ENCODE measurements at places on chromosomes 13 and 19. TPM values are rescaled to one million over a fixed set of nuclear protein-coding genes. Genes with fewer than 3 reads are reported as not detected.

Gene TMEM238
- total RNA-seq: not detected

Gene C19orf12
- total RNA-seq: 35.3 TPM

Gene SERP2
- not detected for total RNA-seq

Gene SWSAP1
- total RNA-seq: 0.38 TPM

Gene FUT3
- total RNA-seq: not detected

Gene LPAR2
- total RNA-seq: 0.24 TPM

Gene SRRM5
- not detected for total RNA-seq

Gene CYP4F12
- not detected for total RNA-seq

Gene TMEM221
- not detected for total RNA-seq

Gene ICAM5
- 0.79 TPM for total RNA-seq

Gene VSTM1
- total RNA-seq: not detected

Gene RAB3D
- total RNA-seq: 1.4 TPM

Gene SULT2A1
- not detected for total RNA-seq

Gene SPACA4
- total RNA-seq: not detected

Gene NCLN
- 143 TPM for total RNA-seq

Gene STARD13
- 7.8 TPM for total RNA-seq

DNA sequence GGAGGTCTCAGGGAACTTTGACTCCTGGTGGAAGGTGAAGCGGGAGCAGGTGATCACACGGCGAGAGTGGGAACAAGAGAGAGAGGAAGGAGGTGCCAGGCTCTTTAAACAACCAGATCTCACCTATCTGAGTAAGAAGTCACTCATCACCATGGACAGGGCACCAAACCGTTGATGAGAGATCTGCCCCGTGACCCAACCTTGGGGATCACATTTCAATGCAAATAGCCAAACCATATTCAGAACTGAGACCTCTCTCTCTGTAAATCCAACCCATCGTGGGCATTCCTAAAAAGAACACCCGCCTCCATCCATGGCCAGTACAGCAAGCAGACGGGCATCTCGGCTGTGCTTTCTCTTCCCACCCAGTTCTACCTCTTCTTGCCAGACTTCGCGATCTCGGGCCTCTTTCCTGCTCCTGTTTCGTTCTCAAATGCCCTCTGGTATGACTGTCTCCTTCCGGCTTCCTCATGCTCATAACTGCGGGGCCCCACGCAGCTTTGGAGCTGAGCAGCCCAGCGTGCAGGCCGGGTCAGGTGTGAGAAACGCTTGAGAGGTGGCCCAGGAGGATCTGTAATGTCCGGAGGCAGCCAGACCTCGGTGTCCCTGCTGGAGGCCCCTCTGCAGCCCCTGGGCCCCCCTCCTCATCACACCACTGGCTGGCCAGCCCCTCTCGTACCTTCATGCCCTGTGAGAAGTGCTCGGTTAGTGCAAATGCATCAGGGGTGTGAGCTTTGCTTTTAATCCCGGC, 97.0 kb upstream of the GPR183 start:
- DNase-seq: no peak

DNA sequence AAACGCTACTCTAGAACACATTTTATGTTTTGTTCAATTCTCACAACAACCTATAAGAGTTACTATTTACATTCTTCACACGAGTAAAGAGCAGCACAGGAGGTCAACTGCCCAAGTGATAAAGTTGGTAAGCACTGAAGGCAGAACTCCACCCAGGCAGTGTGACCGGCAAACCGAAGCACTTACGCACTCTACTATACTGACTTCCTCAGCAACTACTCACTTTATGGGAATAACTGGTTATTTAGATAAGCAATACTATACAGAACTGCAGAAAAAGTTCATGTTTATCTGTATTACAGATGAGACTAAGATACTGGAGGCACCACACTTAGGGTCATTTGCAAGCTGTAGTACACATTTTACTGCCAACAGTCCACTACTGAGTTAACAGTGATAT, 28.8 kb downstream of the FOXO1 start:
- no peak for DNase-seq

- no peak for DNase-seq
Measured at GRCh38 chr13:105327581-105328126, 1207.8 kb downstream of the EFNB2 start.

- DNase-seq: no peak
Measured at GRCh38 chr13:65555962-65556361, 1674.2 kb downstream of the PCDH9 start.

DNA sequence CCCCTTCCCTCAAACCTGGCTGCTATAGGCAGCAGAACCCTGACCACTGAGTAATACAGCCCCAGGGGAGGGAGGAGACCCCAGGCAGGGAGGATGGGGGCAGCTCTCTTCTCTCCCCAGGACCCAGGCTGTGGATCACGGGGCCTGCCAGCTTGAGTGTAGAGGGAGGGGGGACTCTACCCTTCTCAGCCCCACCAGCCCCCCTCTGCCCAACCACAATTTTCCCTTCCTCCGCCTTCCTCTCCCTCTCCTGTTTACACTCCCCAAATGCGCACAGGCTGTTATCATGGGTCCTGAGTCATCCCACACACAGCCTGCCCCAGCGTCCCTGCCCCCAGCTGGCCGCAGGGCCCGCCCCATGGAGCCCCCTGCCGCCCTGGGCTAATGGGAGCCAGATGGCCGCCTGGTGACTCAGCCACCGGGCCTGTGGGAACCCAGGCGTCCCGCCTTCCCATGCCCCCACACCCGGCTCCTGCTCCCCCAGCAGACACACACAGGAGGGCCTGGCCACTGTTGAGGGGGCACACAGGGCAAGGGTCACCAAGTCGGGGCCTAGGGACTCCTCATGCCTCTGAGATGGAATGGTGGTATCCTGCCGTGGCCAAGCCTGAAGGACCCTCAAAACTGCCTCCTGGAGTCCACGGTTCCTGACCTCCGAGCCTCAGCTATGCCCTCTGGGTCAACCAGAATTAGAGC, 13.6 kb downstream of the CCDC97 start:
- DNase-seq: peak; percentile 96

GRCh38 chr19:10289836-10290356, at the start of gene ICAM5:
Gene ICAM5 (plus strand): TSS chr19:10289952. CDS start chr19:10290044, 92 bp downstream.
- no peak for DNase-seq

GRCh38 chr13:59343132-59343531, 820.6 kb downstream of the DIAPH3 start:
- no peak for DNase-seq

- DNase-seq: peak; percentile 42
Measured at GRCh38 chr13:107209824-107210722, 642.1 kb upstream of the ARGLU1 start.

GRCh38 chr19:2615782-2616181, 86.7 kb downstream of the GNG7 start:
- DNase-seq: no peak

GRCh38 chr13:100106005-100106404, 17.1 kb downstream of the PCCA start:
- DNase-seq: no peak

DNA sequence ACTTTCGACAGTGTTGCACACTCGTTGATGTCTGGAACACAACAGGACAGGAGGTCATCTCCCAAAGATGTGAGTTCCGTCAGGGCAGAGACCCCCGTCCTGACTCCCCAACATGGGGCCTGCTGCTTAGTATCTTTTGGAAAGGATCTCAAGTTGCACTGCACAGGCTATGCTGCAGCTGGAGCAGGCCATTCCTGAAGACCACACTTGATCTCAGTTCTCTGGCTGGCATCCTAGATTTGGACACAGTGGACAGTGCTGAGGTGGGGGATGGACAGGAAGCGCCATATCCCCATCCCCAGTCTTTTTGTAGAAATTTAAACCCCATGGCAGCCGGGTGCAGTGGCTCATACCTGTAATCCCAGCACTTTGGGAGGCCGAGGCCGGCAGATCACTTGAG, 5.9 kb downstream of the ADGRE2 start:
- DNase-seq: peak; percentile 10

DNA sequence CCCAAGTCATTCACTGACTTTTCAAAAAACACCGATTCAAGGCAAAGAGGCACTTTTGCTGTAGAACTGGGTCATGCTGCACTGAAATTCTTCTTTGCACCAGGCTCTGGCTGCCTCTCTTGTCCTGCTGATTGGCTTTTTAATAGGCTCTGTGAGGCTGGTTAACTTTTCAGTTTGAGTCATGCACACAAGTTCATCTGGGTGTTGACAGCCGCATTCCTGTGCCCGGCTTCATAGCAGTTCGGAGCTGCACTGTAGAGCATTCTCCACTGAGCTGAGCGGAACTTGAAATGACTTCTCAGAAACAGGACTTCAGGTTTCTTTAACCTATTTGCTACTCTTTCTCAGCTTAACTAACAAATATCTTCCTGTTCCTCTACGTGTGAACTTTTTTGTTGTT, 978.3 kb downstream of the UQCRFS1 start:
- no peak for DNase-seq

- DNase-seq: no peak
Measured at GRCh38 chr19:18306209-18306887, 16.5 kb downstream of the LSM4 start.

GRCh38 chr13:39967199-39967959, 311.9 kb downstream of the COG6 start:
- no peak for DNase-seq

DNA sequence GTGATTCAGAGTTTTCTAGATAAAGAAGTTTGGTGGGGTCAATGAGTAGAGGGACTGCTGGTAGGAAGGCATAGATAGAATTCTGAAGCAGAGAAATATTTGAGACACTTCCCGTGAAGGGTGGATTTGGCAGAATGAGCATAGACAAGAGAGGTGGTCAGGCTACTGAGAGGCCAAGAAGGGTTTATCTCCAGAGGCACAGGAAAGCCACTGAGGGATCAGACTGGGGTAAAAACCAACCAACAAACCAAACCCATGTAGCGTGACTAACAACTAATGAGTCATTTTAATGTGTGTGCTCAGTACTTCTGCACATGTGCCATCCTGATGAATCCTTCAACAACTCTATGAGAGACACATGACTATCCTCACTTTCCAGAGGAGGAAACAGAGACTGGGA, 60.0 kb upstream of the SERP2 start:
- peak; percentile 74 for DNase-seq

DNA sequence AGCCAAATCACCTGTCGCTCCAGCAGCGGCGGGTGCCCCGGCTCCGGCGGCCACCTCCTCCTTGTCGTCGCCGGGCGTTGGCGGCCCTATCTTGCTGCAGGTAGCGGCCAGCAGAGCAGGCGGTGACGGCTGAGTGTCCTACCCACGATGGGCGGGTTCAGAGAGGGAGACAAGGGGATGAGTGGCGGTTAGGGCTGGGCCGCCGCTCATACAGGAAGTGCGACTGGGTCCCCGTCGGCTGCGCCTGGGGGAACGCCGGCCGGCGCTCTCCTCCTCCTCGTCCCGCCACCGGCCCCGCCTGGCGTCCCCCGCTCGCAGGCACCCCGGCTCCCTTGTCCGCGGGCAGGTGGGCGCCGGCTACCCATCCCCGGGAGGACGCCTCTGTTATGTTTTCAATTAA, 1692.0 kb downstream of the SLITRK5 start:
- no peak for DNase-seq

GRCh38 chr19:6811906-6812305, 39.4 kb downstream of the VAV1 start:
- no peak for DNase-seq

DNA sequence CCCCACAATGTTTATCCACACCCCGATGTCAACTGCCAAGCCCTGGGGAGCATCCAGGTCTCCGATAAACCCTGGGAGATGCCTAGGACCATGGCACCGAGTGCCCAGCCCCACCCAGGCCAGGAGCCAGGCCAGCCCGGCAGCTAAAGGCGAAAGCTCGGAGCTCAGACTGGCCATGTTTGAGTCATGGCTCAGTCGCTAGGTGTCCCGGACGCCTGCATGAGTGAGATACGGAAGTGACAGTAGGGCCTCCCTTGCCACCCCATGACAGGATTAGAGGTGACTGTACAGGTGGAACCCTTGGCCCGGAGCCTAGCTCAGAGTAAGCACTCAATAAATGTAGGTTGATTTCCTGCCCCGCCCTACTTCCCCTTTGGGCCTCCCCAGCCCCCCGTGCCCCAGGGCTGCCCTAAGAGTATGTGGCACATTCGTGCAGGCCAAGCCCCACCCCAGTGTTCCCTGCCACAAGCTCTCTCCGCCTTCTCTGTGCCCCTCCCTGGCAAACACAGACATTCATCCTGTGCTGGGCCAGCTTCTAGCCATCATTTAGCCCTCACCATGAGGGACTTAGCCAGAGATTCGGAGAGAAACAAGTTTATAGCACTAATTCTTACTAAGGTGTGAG, 5.8 kb upstream of the TPM4 start:
- no peak for DNase-seq

DNA sequence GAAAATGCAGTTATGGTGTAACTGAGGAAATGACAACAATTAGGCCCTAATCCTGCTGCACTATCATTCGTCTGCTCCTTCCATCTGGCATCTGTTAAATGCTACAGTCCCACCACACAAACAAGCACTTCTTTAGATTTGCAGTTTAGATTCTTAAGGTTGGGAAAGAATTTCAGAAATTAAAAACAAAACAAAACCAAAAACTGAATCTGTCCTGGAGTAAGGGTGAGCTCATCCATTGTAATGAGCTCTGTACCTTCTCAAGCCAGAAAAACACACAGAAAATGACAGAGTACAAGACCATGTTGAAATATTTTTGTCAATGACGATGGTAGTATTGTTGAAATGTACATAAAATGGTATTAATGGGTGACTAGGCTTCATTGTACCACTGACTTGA, 28.3 kb downstream of the SMAD9 start:
- DNase-seq: peak; percentile 26

- DNase-seq: no peak
Measured at GRCh38 chr19:4310247-4311121, 6.1 kb downstream of the FSD1 start.

GRCh38 chr19:397941-398706, 10.8 kb downstream of the C2CD4C start:
- no peak for DNase-seq

GRCh38 chr13:46550822-46551221, 2.1 kb upstream of the LRCH1 start:
- no peak for DNase-seq

DNA sequence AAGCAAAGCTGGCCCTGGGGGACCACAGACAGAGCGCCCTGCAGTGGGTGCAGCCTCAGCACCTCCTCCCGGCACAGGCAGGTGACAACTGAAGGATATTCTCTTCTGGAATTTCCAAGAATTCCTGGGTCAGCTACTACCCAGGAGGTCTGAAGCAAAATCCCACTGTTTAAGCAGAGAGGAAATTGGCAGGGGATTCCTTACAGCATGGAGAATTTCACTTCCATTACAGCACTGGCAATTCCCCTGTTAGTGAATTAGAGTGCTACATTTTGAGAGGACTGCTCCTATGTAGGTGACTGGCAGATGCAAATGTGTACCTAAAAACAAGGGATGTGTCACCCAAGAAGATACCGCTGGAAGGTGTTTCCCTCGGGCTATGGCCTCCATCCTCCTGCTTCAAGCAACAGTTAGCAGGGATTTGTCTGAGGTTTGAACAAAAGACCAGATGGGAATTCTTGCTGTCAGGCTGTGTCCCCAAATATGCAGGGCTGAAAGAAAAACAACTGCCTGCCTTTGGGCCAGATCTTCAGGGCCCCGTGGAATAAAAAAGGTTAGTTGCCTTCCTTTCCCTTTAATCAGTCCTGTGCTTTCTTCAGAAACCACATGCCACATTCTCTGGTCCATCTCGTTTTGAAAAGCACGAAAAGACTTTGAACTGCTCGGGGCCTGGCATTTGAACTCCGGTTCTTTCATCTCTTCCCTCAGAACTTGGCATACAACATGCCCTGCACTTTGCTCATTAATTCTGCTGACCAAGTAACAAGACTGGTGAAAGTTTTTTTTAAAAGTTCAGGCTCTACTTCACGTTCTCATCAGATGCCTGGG, 296.4 kb downstream of the DNAJC15 start:
- DNase-seq: no peak
